ENCODE measurements at places on chromosomes 2 and 18.

- no peak for DNase-seq
Measured at GRCh38 chr2:240564561-240565332, 3.5 kb upstream of the RNPEPL1 start.

GRCh38 chr2:174108579-174108978, 139.8 kb downstream of the OLA1 start:
- no peak for DNase-seq

DNA sequence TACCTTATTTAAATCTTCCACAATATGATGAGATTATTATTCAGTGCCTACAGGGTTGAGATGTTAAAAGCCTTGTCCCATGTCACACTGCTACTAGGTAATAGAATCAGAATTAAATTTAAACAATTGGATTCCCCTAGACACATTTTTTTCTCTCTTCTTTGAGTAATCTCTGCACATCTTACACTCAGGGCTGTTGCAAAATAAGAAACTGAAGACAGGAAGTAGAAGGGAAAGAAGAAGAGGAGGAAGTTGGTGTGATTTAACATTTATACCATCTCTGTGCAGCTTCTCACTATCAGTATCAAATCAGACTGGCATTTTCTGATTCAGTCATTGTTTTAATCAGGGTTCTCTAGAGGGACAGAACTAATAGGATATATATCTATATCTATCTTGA, 677.6 kb downstream of the IRS1 start:
- DNase-seq = no peak

GRCh38 chr2:160859096-160859495, 301.1 kb upstream of the TANK start:
- DNase-seq = no peak

GRCh38 chr2:16816522-16816921, 150.9 kb upstream of the CYRIA start:
- DNase-seq = no peak

- no peak for DNase-seq
Measured at GRCh38 chr18:62479574-62479973, 43.3 kb upstream of the ZCCHC2 start.

DNA sequence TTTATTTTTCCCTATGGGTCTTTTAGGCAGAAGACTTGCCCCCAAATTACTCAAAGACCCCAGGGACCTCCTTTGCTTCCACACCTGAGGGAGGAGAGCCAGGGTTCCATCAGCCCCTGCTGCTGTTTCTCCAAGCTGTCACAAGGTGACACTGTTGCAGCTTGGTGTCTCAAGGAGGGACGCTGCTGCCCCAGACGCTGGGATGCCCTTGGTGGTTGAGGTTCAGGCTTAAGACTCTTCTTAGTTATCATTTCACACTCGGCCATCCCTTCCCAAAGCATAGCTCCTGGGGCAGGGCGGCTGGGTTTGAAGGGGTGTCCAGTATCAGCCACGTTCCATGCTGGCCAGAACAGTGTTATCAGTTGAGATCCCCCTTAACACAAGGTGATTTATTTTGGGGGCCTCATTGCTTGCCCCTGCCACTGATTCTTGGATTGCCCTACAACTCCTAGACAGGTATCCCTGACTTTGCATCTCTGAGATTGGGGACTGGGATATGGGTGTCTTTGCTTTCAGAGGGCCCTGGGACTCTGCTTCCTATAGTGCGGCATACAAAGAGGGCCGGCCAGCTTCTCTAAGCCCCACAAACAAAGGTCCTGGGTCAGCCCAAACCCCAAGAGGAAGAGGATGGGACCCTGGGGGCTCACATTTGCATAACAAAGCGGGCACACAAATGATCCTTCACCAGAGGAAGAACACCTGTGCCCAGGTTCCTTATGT, 22.7 kb downstream of the GPR55 start:
- no peak for DNase-seq

- DNase-seq = no peak
Measured at GRCh38 chr2:205750797-205751196, 68.5 kb downstream of the NRP2 start.

DNA sequence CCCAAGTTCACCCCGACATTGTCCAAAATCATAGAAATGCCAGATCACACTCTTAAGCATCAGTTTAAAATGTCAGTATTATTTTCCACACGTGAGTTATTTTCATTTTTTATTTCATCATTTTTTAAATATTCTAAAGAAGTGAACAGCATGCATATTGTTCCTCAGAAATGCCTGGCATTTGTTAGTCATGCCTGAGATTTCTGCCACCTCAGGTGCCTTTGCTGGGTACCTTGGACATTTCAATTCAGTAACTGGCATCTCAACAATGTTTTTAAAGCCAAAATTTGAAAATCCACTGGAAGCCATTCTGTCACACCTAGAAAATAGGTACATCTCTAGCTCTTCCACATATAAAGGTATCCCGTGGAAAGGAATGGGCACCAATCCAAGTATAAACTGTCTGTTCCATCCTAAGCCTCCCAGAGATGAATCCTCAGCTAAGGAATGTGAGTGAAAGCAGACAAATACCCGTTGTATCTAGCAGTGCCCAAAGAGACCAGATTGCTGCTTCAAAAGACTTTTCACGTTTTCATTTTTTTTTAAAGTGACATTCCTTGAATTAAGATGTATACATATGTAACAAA, 159.8 kb downstream of the ZNF385B start:
- DNase-seq = no peak

- no peak for DNase-seq
Measured at GRCh38 chr2:68833162-68833561, 38.0 kb downstream of the BMP10 start.

- DNase-seq = no peak
Measured at GRCh38 chr18:46350598-46351159, 246.5 kb downstream of the HAUS1 start.

DNA sequence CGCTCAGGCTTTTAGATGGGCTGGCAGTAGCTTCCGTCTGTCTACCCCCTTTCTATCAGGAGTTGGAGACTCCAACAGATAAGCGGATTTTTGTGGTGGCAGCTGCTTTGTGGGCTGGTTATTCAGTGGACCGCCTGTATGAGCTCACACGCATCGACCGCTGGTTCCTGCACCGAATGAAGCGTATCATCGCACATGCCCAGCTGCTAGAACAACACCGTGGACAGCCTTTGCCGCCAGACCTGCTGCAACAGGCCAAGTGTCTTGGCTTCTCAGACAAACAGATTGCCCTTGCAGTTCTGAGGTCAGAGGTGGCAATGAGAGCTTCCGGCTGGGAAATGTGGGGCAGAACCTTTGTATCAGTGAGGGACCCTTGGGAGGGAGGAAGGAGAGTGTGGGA, 14.8 kb downstream of the CAD start:
- no peak for DNase-seq

DNA sequence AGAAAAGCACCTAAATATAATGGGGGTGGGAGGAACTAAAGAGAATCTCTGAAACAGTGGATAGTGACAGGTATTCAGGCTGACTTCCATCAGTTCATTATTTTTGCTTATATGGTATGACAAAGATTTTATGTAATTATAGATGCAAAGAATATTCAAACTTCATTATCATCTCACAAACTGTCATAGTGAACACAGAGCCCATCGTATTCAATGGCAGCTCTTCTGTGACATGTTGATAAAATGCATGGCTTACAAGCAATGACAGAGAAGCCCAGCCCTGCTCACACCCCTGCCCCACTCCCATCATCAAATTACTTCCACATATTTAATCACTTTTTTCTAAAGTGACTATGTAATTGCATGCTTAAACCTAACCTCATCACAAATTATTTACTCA, 904.3 kb downstream of the LRP1B start:
- no peak for DNase-seq

DNA sequence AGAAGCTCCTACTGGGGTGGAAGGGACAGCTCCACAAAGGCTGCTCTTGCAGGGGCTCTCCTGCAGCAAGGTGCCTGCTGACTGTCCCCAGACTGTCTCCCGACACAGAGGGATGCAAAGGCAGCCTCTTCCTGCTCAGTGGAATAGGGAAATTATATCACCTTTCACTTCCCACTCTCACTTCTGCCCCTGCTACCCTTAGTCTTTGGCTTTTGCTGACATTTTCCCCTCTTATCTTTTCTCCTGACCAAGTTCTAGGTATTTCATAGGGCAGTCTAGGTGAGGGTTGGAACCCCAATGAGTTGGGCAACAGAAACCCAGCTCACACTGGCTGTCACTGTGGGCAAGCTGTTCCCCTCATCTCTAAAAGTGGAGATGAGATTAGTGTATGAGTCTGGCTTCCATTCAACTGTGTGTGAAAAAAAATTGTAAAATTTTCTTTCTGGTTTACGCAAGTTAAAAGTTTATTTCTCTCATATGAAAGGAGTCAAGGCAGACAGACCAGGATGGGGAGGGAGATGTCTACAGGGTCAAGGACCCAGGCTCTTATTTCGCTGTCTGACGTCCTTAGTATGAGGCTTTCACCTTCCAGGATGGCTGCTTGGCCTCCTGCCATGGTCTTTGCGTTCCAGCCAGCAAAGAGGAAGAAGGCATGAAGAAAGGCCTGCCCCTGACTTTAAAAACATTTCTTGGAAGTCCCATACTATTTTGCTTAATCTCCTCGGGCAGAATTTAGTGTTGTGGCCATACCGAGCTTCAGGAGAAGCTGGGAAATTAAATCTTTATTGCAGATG, 7.5 kb upstream of the MOCOS start:
- no peak for DNase-seq

- no peak for DNase-seq
Measured at GRCh38 chr2:216636551-216637450, 3.6 kb downstream of the IGFBP2 start.

DNA sequence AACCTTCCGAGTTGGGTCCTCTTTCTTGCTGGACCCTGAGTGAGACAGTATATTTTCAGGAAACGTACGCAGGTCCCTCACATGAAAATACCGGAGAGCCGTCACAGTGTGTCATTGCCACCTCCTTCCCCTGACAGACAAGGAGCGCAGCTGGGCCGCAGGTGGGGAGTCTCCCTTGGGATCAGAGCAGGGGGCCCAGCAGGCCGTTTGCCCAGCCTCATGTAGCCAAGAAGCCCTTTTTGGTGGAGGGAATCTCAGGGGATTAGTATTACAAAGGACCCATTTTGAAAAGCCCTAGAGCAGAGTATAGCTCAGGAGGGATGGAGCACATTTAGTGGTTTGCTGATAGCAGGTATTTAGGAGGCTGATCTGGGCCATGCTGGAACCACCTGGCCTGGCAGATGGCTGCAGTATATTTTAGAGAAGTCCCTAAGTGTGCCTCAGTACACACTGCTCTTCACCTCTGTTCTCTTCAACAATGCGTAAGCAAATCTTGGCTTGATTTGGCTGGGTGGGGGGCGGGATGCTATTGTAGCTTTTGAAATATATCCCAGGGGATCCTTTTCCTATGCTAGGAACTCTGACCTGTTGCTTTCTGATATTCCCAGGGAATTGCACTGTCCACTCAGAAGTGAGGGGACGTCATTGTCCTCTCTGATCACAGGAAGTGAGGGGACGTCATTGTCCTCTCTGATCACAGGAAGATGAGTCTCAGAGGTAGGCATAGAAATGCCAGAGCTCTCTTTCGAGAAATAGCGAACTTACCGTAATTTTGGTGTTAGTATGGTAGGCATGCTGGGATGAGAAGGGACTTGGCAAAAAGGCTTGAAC, 171.9 kb downstream of the HRH4 start:
- no peak for DNase-seq

DNA sequence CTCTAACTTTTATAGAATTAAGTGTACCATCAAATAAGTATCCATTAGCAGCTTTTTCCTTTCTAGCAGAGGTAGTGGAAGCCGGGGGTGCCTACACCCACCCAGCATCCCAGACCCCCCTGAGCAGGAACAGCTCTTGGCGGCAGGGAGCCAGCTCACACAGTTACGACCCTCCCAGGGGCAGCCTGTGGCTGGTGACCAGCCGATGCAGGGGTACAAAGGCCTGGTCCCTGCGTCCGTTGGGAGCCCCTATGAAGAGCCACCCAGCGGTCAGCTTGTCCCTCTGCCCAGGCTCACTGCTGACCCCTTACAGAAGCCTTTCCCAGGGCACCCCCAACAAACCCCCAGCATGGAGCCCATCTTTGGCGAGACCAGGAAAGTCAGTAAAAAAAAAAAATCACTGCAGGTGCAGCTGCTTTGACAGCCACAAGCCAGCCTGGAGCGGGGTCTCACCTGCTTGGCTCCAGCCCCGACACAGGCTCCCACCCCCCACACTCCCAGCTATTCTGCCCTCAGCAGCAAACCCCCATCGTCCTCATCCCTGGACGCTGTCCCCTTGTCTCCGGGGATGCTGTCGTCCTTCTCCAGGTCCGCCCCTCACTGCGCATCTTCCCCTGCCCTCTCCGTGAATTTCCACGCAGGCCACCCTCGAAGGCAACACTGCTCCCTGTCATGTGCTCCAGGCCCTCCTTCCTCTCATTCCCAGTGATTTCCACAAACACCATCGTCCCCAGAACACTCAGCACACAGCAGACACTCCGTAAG, 43.1 kb downstream of the GPC1 start:
- no peak for DNase-seq

- DNase-seq = no peak
Measured at GRCh38 chr2:42878581-42878980, 86.2 kb upstream of the HAAO start.

DNA sequence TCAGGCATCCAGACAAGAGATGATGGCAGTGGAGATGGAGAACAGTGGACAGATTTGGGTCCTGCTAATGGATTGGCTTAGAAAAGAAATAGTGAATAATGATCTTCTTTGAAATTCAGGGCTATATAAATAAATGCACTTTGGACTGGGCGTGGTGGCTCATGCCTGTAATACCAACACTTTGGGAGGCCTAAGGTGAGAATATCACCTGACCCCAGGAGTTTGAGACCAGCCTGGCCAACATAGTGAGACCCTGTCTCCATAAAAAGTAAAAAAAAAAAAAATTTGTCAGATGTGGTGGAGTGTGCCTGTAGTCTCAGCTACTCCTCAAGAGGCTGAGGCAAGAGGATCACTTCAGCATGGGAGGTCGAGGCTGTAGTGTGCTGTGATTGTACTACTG, 102.4 kb upstream of the STON1 start:
- DNase-seq = no peak

DNA sequence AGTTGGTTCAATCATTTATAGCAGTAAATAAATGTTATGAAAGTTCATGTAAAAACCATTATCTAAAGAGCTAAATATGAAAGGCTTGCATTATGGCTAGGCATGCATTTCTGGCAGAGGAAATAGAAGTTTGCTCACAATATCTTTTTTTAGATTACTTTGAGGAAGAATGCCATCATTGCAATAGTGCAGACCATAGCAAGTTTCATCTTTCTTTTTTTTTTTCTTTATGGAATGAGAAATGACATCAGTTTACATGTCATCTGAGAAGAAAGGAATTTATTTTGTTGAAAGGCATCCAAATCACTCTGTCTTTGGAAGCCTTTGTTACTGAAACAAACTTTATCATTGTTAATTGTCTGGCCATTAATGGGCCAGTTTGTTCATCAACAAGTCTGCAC, 74.5 kb upstream of the NCKAP5 start:
- DNase-seq = no peak

- DNase-seq = no peak
Measured at GRCh38 chr2:9802576-9802993, 40.7 kb upstream of the TAF1B start.

DNA sequence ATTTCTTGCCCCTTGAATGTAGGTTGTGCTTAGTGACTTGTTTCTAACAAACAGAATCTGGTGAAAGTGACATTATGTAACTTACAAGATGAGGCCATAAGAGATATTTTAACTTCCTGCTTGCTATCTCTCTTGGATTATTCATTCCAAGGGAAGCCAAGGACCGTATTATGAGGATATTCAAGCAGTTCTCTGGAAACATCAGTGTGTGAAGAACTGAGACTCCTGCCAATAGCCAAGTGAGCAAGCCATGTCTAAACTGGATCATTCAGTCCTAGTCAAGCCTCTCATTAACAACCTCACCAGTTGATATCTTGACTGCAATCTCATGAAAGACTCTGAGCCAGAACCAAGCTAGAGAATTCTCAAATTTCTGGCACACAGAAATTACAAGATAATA, 765.1 kb upstream of the SLC8A1 start:
- no peak for DNase-seq

Measured in hippocampal formation (tissue), 2 donors.